Neural progenitor cell (in vitro differentiated cells): ENCODE measurements at places on chromosomes 3 and 15.
A peak's percentile ranks its signal among the peaks of the same experiment; 100 is the strongest.

DNA sequence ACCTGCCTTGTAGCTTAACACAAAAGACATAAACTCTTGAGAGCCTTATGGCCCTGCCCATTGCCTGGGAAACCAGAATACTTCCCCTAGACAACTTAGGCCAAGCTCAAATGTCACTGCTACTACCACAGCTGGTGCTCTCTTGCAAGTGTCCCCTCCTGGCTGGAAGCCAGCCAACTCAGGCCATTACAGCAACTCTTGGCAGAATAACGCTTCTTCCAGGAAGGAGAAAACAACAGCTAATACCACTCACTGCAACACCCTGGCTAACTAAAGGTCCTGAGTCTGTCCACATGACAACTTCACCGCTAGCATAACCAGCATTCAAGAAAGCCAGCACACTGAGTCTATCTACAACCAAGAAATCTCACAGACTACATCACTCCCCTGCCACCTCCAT lies 5.1 kb upstream of the B4GALT4 start:
- DNase-seq = no peak

DNA sequence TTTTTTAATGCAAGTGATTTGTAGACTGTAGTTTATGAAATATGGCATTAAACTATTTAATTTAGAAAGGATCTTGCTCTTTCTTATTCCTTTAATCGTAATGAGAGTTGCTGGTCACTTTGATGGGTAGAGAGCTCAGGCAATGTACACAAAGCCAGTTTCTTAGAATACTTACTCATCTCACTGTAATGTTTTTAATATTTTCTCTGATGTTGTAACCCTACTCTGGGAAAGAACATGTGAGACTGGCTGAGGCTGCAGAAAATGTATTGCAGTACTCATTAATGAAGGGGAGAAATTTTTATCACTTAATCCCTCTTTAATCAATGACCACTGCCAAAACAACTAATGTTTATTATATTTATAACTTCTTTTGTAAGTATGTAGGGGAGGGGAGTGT lies 479.4 kb upstream of the KCNMB2 start:
- DNase-seq = no peak

DNA sequence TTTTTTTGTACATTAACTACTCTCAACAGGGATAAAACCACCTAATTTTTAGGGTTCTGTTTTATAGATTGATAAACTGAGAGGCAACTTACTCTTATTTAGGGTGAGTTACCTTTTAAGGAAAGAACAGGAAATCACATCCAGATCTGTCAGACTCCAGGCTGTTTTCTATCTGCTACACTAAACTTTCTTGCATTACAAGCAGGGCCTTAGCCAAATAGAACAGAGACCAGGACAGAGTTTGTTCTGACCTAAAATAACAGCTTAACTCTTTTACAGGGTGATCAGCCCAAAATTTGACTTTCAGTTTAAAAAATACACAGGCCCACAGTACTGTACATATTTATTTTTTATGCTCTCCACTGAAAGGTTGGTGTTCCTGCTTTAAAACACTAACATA lies 38.6 kb downstream of the SGO1 start:
- no peak for DNase-seq

GRCh38 chr3:110457508-110457907 lies 614.1 kb upstream of the NECTIN3 start:
- no peak for DNase-seq

DNA sequence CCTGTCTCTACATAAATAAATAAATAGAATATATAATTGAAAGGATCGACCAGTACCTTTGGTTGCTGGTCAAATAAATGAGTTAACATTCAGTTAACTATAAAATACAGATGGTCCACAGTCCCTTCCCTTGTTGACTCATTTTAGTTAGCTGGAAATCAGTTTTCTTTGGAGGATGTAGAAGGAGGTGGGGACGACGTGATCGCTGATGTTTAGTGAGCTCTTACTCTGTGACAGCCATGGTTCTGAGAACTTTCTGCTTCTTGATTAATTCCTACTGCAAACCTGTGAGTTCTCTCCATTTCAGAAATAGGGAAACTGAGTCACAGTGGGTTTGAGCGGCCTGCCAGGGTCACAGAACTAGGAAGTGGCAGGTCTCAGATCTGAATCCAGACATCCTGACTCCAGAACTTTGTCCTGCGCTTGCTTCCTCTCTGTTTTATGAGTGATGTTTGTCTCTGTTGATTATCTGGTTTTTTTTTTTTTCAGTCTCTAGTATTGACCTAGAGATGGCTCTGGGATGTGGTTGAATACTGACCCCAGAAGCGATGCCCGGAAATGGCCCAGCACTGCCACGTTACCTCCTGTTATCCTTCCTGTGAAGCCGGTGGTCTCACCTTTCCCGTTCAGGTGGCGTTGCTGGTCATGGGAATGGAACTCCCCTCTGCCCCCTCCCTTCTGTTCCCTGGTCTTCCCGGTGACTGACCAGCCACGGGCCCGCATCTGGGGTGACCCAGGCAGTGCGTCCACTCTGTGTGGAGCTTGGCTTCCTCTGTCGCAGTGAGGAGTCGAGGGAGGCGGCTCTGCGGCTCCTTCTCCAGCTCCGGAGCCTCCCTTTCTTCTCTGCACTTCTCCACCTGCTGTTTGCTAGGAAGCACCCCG lies 18.2 kb downstream of the SYNM start:
- no peak for DNase-seq

DNA sequence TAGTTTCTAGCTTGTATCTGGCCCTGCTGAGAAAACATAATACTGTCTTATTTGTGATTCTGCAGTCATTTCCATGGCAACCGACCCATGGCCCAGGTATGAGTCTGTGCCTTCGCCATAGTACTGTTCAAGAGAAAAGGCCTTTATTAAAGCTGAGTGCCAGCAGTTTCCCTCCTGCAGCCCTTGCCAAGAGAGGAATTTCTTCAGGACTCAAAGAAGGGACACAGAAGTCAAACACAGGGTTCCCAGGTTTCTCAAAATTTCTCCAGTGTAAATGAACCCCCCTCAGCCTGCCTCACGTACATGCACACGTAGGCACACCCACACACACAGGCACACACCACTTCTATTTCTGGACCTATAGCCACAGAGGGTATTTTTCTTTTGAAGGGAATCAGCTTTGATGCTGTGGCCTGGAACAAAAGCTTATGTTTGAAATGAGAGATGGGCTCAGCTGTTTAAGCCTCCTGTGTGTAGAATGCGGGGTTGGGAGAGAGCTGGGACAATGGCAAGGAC lies 269.2 kb downstream of the PDCD6IP start:
- DNase-seq = no peak

DNA sequence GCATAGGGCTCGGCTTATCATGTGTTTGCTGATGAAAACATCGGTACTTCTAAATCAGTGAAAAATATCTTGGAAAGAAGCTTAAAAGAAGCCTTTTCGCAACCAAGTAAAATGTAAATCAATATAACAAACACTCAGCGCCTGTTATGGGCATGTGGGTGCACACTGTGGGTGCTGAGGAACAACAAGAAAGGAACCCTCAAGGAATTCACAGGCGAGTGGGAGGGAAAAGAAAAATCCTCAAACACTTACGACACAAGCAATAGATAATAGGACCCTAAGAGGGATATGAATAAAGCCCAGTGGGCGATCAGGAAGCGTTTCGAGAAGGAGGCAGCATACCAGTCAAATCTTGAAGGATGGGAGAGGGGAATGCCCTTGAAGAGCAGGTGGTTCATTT lies 21.9 kb downstream of the GLDN start:
- no peak for DNase-seq

- no peak for DNase-seq
Measured at GRCh38 chr15:62991698-62992097, 50.8 kb upstream of the TPM1 start.

GRCh38 chr3:13559764-13560525 lies 11.0 kb downstream of the FBLN2 start:
- no peak for DNase-seq

- DNase-seq = peak; percentile 86
Measured at GRCh38 chr3:48232734-48233133, 8.2 kb upstream of the ZNF589 start.

- DNase-seq = peak; percentile 23
Measured at GRCh38 chr3:47573190-47574172, 5.2 kb downstream of the CSPG5 start.

DNA sequence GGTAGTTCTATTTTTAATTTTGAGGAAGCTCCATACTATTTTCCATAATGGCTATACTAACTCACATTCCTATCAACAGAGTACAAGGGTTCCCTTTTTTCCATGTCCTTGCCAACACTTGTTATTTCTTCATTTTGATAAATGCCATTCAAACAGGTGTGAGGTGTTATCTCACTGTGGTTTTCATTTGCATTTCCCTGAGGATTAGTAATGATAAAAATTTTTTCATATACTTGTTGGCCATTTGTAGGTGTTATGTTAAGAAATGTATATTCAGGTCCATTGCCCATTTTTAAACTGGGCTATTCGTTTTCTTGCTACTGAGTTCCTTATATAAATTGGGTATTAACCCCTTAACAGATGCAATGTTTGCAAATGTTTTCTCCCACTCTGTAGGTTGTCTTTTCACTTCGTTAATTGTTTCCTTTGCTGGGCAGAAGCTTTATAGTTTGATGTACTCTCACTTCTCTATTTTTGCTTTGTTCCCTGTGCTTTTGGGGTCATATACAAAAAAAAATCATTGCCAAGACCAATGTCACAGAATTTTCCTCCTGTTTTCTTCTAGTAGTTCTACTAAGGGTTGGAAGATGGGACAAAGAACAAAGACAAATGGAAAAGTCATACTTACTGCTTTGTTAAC lies 11.0 kb upstream of the VPS39 start:
- DNase-seq = no peak

GRCh38 chr3:8279476-8279875 lies 222.1 kb upstream of the LMCD1 start:
- DNase-seq = no peak

- no peak for DNase-seq
Measured at GRCh38 chr15:77528968-77529319, 103.8 kb downstream of the LINGO1 start.

DNA sequence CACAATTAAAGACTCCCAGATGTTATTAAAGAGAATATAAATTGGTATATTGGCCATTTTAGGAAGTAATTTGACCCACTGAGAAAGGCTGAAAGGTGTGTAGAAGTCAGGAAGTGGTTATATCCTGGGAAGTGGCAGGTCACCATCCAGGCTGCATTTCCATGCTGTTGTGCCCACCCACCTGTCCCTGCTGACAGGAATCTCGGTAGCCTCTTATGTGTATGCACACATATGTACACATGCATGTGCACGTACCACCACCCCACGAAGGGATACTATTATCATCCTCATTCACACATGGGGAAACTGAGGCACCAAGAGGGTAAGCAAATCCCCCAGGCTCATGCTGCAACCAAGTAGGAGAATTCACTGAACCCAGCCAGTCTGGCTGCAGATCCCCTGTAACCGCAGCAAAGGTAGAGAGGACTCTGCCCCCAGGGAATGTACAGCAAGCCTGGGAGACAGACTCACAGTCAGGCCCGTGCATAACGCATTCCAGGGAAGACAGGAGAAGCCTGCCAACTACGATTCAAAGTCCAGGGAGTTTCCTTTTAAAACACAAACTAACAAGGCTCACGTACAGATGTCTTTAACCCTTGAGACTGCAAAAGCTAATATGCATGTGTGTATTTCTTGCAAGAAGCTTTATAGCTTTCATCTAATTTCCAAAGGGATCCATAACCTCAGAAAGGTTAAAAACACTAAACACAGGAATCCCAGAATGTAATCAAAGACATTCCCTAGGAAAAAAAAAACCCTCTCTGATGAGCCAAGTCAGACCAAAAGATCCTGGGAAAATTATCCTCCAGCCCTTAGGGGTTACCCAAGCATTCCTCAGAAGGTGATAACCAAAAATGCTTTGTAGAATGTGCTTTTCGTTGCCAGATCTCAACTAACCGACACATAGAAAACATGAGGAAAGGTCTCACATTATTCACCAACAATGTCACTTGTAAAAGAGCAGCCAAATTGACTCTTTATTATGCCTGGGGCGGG lies 129.6 kb downstream of the ADAMTS17 start:
- no peak for DNase-seq

- no peak for DNase-seq
Measured at GRCh38 chr3:107488942-107489341, 33.8 kb upstream of the BBX start.

DNA sequence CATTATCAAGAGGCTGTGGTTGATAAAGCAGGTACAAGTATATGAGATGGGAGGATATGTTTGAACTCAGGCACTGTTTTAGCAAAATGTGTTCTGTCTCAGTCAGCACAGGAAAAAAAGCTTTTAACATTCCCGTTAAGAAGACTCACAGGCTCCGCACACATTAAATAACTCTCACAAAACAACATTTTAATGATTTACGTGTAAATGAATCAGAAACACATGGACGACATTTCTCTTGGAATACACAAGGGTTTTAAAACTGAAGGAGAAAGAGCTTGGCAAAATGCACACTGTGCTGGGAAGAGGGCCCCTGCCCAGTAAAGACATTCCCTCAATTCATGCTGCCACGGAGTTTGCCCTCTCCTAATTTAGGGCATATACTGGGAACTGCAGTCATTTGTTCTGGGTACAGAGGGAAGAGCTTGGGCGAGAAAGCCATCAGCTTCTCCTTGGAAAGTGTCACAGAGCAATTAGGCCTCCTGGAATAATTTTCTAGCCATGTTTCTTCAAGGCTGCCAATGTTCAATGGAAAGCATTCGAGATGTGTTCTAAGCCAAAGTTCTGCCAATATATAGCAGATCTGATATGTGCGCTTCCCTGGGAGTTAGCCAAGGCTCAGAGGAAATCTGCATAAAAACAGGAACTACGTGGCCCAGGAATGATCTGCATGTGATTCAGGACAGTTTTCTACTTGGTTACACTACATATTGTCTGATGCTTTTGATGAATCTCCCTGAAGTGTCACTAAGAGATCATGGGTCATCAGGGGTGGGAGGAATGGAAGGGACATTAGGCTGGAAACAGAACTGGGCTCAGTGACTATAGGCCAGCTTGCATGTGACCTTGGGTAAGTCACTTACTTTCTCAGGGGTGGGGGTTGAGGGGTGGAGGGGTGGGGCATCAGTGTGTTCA lies 2.2 kb upstream of the MASP1 start:
- no peak for DNase-seq

- DNase-seq = no peak
Measured at GRCh38 chr3:71562938-71563337, 20.6 kb downstream of the FOXP1 start.

GRCh38 chr3:171175741-171176234 lies 149.3 kb upstream of the SLC2A2 start:
- DNase-seq = no peak

- no peak for DNase-seq
Measured at GRCh38 chr3:100602506-100603444, 6.6 kb upstream of the ADGRG7 start.

- no peak for DNase-seq
Measured at GRCh38 chr3:28042707-28043106, 198.7 kb upstream of the CMC1 start.

- no peak for DNase-seq
Measured at GRCh38 chr3:197888511-197888910, 61.5 kb upstream of the RPL35A start.

GRCh38 chr3:178392511-178392926 lies 143.7 kb upstream of the KCNMB2 start:
- no peak for DNase-seq

DNA sequence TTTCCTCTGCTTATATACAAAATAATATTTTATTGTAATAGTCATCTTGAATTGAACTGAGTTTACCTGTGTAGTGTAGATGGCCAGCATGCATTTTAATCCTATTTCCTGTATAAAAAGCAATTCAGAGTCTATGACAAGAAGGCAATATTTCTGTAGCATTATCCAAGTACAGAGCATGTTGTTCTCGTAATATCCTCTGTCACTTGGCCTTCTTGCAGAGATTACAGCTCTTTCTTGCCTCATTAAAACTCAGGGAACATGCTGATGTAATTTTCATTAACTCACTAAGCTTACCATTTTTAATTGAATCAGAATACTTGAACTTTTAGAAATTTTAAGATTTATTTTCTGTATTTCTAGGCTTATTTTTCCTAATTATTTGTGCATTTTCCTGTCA lies 203.3 kb upstream of the AGTR1 start:
- DNase-seq = no peak
